ENCODE measurements at places on chromosomes 12 and 14.

- no peak for DNase-seq
These were observed 6.6 kb upstream of the PPM1A start for GRCh38 chr14:60242429-60242828.

DNA sequence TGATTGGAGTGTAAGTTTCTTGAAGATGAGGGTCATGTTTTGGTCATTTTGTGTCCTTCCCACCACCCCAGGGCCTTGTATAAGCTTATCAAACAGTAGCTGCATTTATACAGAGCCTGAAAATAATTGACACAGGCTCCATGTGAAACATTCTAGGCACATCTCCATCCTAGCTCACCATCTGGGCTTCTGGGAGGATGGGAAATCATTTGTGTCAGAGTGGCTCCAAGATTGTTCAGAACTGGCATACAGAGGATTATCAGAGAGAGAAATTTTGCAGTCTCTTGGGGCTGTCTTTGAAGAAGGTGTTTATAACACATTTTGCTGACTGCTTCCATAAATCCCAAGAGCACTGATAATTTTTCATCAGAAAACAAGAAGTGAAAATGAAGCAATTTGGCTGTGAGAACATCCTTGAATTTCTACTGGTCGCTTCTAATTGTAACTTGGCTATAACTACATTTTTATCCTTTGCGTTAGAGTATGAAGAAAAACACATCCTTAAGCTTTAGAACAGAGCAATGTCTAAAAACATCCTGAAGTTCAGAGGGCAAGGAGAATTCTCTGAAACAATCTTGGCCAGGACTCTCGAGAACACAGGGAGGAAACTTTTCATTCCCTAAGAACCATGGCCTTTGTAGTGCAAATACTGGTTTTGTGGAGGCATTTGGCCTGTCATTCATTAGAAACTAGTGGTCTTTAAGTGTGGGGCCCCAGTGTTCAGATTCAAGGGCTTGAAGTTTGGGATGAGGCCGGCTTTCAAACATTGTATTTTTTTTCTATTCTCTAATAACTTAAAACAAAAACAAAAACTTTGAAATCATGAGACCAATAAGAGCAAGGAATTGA is 151.1 kb downstream of the DACT1 start:
- no peak for DNase-seq

DNA sequence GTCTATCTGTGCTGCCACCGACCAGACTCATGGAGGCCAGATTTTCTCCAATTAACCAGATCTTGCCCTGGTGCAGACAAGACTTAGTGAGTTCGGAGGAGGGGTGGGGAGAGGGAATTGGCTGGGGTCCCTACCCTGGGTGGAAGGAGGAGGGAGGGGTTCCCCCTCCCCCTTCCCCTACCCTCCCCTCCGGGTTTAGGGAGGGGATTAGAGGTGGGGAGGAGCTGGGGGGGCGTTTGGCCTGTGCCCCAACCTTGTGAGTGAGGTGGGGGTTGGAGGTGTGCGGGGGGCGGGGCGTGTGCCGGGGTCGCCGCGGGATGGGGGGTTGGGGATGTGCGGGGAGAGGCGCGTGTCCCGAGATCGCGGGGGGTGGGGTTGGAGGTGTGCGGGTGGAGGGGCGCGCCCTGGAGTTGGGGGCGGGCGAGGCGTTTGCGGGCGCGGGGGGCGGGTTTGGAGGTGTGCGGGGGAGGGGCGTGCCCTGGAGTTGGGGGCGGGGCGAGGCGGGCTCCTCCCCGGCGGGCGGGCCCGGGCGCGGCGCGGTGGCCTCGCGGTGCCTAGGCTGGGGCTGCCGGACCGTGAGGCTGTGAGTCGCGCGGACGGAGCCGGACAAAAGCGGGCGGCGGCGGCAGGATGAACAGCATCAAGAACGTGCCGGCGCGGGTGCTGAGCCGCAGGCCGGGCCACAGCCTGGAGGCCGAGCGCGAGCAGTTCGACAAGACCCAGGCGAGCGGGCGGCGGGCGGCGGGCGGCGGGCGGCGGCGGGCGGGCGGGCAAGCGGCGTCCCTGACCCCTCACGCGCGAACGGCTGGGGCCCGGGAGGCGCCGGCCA is at the start of gene HIP1R:
Gene HIP1R (plus strand): TSS at position 537 of the 829 bp plus-strand sequence. CDS start 94 bp downstream, at position 631.
- DNase-seq = peak; percentile 64

DNA sequence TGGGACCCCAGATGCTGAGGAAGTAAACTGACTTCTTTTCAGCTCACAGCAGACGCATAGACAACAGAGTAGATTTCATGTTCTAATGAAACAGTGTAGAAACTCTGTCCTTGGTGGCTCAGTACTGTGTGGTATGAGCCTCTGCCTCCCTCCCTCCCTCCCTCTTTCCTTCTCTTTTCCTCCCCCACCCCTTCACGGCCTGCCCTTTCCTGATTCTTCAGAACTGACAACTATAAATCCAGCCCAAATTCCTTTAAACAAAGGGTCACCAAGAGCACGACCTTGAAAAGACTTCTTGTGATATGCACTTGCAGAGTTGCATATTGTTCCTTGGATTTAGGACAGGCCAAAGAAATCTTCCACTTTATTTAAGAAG is 164.0 kb downstream of the ETV6 start:
- no peak for DNase-seq
